MCF 10A (cell line): ENCODE measurements at places on chromosomes 5 and 9.
A peak's percentile ranks its signal among the peaks of the same experiment; 100 is the strongest.

DNA sequence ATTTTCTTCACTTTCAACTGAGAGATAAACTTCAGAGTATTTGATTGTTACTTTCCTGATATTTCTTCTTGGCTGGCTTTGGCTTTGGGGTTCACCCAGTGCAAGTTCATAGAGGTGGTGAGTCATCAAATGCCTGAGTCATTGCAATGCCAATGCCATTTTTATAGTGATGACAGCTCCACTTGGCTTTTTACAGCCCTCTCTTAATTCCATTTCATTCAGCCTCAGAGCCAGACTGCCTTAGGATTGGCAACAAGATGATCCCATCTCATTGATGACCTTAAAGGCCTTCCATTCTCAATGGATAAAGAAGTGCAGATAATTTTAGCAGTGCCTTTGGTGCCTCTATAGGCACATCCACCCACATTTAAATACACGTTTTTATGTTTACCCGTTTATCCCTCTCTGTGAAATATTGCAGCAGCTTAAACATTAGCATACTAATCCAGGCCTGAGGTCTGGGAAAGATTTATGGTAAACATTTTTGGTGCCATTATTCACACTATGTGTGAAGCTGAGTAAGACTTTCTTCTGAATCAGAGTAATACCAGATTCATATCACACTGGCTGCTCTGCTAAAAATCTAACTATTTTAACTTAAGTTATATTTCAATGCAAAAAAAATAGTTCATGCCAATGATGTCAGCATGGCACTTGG lies 88.9 kb upstream of the TYRP1 start:
- DNase-seq: peak; percentile 52

GRCh38 chr5:138438724-138439476 lies at the start of gene REEP2:
Gene REEP2, plus strand, starts transcription at chr5:138439057. Its CDS starts 152 bp downstream, at chr5:138439209.
- DNase-seq: peak; percentile 51

GRCh38 chr5:173435447-173435846 lies 107.2 kb upstream of the STC2 start:
- DNase-seq: no peak

GRCh38 chr9:87818308-87818707 lies 64.4 kb upstream of the SPATA31E1 start:
- peak; percentile 27 for DNase-seq

GRCh38 chr9:137829260-137829996 lies 48.2 kb upstream of the CACNA1B start:
- no peak for DNase-seq

DNA sequence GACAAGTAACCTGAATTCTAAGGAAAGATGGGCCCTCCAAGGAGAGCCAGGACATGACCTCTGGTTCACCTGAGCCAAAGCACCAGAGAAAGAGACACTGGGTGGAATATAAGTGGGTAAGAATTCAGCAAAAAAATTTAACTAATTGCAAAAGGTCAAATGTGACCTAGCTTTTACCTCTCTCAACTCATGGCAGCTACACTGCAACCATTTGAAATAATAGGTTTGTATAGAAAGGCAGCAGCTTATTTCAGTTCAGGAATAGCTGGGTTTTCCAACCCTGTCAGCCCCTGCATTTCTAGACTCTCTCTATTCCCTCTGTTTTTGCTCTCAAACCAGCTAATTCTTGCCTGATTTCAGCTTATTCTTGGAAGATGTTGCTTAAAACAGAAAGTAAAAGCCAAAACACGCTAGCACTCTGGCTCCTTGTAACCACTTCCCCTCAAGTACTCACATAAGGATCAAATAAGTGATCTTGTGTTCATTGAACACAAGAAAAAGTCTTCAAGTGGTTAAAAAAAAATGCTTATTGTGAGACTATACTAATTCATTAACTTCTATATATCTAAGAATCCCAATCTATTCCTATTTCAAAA lies 101.1 kb upstream of the NR4A3 start:
- DNase-seq: no peak

- DNase-seq: no peak
Observed at GRCh38 chr5:86807046-86808031, 189.6 kb downstream of the COX7C start.

DNA sequence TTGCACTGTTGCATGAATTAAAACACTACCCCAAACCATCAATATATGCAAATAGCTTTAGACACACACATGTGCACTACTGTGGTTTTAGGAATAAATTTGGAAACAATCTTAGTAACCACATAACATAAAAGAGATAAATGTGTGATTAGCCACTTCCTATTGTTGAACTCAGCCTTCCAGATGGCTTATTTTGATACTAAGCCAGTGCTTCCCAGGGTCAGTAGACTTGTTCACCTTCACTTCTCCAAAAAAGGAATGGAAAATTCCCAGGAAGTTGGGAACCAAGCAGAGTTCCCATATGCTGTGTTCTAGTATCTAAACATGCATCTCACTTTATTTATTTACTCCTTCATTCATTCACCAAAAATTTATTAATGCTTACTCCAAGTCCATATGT lies 47.8 kb downstream of the SVEP1 start:
- DNase-seq: no peak

DNA sequence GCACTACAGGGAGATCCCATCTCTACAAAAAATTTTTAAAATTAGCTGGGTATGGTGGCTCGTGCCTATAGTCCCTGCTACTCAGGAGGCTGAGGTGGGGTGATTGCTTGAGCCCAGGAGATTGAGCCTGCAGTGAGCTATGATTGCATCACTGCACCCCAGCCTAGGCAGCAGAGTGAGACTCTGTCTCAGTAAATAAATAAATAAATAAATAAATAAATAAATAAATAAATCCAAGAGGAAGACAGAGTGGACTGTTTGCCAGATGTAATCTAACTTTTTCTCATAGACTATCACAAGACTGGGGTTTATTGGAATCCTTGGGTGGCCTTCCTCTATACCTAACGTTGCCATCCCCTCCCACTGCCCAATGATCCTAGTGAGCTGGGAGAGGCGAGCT lies 19.2 kb upstream of the TCF7 start:
- DNase-seq: no peak

GRCh38 chr9:79610791-79611614 lies 39.2 kb downstream of the TLE4 start:
- peak; percentile 18 for DNase-seq

DNA sequence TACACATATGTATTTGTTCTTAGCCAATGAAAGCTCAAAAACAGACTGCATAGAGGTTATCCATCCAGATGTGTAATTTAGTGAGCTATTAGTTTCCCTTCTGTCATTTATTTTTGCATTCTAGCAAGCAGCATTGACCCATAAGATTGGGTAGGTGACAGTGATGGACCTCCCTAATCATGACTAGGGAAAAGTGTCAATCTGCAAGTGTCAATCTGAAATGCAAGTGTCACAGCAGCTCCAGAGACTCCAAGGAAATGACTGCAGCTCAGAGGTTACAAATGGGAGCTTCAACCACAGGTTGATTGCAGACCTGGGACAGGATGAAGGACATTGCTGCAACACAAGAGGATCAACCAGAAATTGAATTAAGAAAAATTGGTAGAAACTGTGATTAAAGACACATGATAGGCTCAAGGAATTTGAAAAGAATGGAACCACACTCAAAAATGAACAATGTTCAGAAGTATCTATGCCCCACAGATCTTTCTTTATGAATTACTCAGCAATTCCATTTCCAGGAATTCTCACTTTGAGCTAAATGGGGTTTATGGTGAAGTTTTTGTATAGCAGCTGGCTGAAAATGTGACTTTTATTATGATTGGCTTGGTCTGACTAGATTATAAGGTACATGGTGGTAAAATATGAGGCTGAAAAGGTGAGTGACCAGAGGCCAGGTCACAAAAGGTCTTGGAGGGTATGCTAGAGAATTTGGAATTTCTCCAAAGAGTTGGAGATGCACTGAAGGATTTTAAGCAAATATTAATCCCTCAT lies 59.6 kb upstream of the HTR4 start:
- DNase-seq: no peak

DNA sequence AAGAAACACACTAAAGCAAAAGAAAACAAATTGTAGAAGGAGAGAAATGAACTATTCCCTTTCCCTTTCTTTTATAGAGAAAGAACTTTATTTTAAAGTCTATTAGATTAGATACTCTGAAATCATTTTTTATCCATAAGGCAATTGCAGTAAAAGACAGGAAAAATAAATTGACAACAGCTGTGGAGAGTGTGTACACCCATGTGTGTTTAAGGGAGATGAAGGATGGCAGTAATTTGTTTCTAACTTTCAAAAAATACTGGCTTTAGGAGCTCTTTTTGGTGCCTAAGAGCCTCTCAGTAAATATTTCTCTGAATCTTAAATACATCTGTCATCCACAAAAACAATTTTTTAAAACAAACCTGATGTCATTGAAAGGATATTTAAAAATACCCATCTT lies 18.3 kb upstream of the ARL14EPL start:
- DNase-seq: no peak

DNA sequence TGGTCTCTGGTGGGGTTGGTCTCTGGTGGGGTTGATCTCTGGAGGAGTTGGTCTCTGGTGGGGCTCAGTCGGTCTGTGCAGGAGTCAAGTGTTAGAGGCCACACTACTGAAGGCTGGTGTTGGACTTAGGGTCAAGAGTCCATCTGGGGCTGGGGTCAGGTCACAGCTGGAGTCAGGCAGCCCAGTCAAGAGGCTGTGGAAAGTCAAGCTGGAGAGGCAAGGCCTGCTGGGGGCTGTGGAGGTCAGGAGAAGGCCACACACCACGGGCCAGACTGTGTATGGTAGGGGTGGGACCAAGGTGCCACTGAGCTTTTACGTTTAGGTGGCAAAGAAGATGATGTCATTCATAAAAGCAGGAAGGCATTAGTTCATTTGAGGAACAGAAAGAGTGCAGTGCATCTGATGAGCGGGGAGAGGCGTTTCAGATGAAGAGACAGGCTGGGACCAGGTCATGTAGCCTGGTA lies 16.7 kb upstream of the CD74 start:
- no peak for DNase-seq

GRCh38 chr9:81851340-81851739 lies 76.9 kb upstream of the SPATA31D4 start:
- no peak for DNase-seq

GRCh38 chr9:90966480-90967144 lies 165.0 kb downstream of the SYK start:
- no peak for DNase-seq

DNA sequence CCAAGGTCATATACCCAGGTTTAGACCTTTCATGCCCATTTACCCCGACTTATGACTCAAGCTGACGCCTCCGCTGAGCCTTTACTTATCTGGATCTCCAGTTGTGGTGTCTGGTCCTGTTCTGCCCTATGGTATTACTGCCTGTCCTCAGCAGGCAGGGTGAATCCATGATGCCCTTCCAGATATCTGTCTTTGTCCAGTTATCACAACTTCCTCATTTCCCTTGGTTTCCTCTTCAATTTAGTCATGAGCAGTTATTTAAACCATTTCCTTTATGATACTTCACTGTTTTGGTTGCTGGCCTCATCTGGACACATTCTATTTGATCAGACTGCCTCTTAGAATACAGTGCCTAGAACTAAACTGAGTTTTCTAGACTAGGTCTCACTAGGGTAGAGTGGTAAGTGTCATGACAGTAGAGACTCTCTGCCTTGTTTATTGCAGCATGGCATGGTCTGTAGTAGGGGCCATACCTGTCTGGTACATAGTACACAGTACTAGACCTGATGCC lies 93.3 kb downstream of the MELK start:
- no peak for DNase-seq

- peak; percentile 26 for DNase-seq
Observed at GRCh38 chr9:131739133-131739958, 530 bp downstream of the RAPGEF1 start.

DNA sequence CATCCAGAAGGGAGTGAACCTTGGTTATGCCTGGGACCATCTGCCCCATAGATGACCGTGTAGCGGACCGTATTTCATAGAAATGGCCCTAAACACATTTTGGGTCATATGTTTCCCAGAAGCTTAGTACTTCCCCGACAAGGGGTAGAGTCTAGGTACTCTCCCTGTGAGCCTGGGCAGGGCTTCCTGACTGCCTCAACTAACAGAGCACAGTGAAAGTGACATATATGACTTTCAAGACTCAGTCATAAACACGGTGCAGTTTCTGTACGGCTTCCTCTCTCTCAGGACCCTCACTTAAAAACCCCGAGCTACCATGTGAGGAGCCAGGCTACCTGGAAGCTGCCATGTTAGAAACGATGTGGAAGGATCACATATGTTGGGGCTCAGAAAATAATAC lies 20.9 kb downstream of the C9orf57 start:
- DNase-seq: no peak

DNA sequence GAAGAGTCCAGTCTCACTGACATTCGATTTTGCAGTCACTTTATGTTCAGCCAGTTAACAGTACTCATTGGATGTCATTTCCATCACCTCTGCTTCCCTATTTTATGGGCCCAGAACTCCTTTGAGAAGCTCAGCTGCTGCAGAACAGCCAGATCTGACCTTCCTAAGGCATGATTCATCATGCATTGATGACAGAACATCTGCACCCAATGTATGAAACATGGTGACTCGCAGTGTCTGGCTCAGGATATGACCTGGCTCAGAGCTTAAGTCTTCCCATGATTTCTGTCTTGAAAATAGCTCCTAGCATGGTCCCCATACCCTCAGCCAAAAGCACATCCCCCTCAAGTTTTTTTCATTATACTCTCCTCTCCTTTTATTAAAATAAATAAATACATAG lies 92.6 kb upstream of the TRIM32 start:
- DNase-seq: peak; percentile 44

- peak; percentile 42 for DNase-seq
Observed at GRCh38 chr9:136726631-136727191, 14.3 kb downstream of the DIPK1B start.
